ENCODE measurements at places on chromosomes 5 and 9. TPM values are rescaled to one million over a fixed set of nuclear protein-coding genes. Genes with fewer than 3 reads are reported as not detected.

DNA sequence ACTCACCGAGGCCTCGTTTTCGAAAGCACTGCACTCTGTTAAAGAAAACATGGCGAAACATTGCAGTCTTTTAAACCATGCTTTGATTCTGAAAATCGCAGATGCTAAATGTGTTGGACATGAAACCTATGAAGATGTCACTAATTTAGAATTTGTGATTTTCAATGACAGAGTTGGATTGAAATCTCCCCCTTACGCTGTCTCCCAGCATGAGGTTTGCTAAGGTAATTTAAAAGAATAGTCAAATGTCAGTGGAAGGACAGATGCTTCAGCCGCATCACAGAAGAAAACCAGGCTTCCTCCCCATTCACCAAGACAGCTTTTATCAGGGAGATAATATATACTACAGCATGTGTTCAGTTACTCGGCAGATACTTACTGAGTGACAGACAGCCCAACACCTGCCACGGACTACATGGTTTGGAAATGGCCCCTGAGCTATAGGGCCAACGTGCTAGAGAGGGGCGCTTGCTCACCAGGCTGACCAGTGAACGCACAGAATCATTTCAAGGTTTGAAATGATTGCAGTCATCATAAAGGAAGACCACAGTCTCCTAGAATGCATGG, 136.9 kb downstream of the ADAMTS16 start:
- H3K27me3 ChIP-seq, result no peaks in the 10 kb centered on the region
- H3K36me3 ChIP-seq, result no peaks in the 10 kb centered on the region
- H3K4me1 ChIP-seq, result peaks cover under 1% of the 10 kb centered on the region
- no peak for DNase-seq
- H3K4me3 ChIP-seq, result no peak overlapping the region
- no peak overlapping the region for H3K27ac ChIP-seq

- no peak for DNase-seq
- no peak overlapping the region for H3K27ac ChIP-seq
- no peak overlapping the region for H3K4me3 ChIP-seq
- H3K27me3 ChIP-seq, result no peaks in the 10 kb centered on the region
- H3K4me1 ChIP-seq, result peaks cover 63% of the 10 kb centered on the region
Measured at GRCh38 chr5:139645430-139645871, 2.7 kb upstream of the CXXC5 start.

- peaks cover 27% of the 10 kb centered on the region for H3K36me3 ChIP-seq
- H3K4me1 ChIP-seq, result peaks cover 18% of the 10 kb centered on the region
- no peaks in the 10 kb centered on the region for H3K27me3 ChIP-seq
- peak overlapping the region; percentile 74 for H3K4me3 ChIP-seq
Measured at GRCh38 chr5:72848474-72849428, 32.3 kb downstream of the TNPO1 start.

DNA sequence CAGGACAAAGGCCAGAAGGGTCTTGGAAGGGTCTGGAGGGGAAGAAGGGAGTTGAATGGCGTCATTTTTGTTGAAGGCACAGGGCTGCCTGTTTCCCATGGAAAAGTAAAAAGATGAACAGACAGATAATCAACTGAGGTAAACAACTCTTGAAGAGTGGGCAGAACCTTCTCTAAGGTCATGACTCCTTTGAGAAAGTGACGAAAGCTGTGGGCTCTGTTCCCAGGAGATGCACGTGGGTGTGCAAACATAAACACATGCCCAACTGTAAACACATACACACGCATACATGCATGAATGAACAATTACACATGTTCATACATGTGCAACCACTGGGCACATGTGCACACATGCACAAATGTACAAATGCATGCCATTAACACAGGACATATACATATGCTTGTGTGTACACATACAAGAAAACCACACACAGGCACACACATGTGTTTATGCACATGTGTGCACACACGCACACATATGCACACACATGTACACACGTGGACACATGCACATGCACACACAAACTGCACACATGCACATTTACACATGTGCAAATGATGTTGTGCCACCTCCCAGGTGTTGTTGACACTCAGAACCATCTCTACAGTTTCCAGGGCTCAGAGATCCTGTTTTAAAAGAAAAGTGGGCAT, 143.3 kb downstream of the GADD45G start:
- H3K27me3 ChIP-seq, result no peaks in the 10 kb centered on the region
- no peaks in the 10 kb centered on the region for H3K36me3 ChIP-seq
- no peaks in the 10 kb centered on the region for H3K4me1 ChIP-seq
- no peak for DNase-seq
- no peak overlapping the region for H3K4me3 ChIP-seq

DNA sequence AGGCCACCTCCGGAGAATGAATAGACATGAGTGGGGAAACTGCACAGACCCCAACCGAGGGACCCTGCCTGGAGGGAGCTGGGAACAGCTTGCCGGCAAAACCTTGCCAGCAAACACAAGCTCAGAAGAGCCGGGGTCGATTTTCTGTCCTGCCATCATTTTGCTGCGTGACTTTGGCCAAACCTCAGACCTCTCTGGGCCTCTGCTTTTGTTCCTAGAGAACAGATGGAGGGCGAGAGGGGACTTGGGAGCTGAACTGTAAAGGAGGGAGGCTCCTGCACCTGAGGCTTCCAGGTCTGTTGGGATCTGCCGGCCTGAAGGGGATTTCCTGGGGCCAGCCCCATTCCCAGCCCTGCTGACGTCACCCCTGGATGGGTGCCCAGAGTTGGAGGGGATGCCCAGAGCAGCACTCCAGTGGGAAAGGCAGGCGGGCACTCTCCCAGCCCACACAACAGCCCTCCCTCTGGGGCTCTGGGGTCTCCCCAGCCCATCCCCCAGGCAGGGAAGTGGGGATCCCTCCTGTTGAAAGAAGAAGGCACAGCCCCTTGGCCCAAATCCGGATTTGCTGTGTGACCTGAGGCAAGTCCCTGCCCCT, 40.4 kb upstream of the SYNPO start:
- no peak overlapping the region for H3K27ac ChIP-seq
- no peak overlapping the region for H3K4me3 ChIP-seq
- no peaks in the 10 kb centered on the region for H3K36me3 ChIP-seq
- DNase-seq, result no peak
- H3K4me1 ChIP-seq, result peaks cover 5% of the 10 kb centered on the region

GRCh38 chr5:68318955-68319705, 103.6 kb downstream of the PIK3R1 start:
- H3K4me1 ChIP-seq, result peaks cover 10% of the 10 kb centered on the region
- H3K4me3 ChIP-seq, result no peak overlapping the region
- DNase-seq, result no peak
- peak overlapping the region; percentile 15 for H3K27ac ChIP-seq
- no peaks in the 10 kb centered on the region for H3K36me3 ChIP-seq
- no peaks in the 10 kb centered on the region for H3K27me3 ChIP-seq

- DNase-seq, result no peak
- H3K36me3 ChIP-seq, result peaks cover 6% of the 10 kb centered on the region
- no peak overlapping the region for H3K27ac ChIP-seq
- no peaks in the 10 kb centered on the region for H3K4me1 ChIP-seq
- no peak overlapping the region for H3K4me3 ChIP-seq
Measured at GRCh38 chr9:92029553-92029952, 79.5 kb upstream of the ROR2 start.

DNA sequence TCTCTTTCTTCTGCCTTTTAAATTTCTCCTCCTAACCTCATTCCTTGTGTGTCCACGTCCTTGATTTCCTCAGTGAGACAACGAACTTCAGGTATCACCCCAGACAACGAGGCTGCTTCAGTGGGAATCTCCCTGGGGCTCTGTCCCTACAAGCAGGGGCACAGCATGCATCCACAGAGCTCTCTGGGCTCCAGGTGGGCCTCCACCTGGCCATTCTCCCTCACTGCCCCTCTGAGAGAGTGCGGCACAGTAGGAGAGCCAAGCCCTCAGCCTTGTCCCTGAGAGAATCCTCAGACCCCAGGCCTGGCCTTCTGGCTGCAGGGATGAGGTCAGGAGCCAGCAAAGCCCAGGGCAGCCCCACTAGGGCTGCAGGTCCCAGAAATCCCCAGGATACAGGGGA, 105.3 kb downstream of the LHFPL2 start:
- no peaks in the 10 kb centered on the region for H3K36me3 ChIP-seq
- H3K27ac ChIP-seq, result no peak overlapping the region
- peaks cover 8% of the 10 kb centered on the region for H3K4me1 ChIP-seq
- DNase-seq, result no peak
- H3K4me3 ChIP-seq, result no peak overlapping the region

GRCh38 chr5:104763216-104763615, 1200.6 kb upstream of the NUDT12 start:
- no peaks in the 10 kb centered on the region for H3K36me3 ChIP-seq
- H3K4me1 ChIP-seq, result no peaks in the 10 kb centered on the region
- no peaks in the 10 kb centered on the region for H3K27me3 ChIP-seq

GRCh38 chr5:115842952-115843351, 1.2 kb downstream of the AP3S1 start:
- H3K4me3 ChIP-seq, result peak overlapping the region; percentile 83
- H3K27me3 ChIP-seq, result no peaks in the 10 kb centered on the region
- H3K27ac ChIP-seq, result peak overlapping the region; percentile 96
- H3K4me1 ChIP-seq, result peaks cover 70% of the 10 kb centered on the region
- peaks cover 5% of the 10 kb centered on the region for H3K36me3 ChIP-seq

DNA sequence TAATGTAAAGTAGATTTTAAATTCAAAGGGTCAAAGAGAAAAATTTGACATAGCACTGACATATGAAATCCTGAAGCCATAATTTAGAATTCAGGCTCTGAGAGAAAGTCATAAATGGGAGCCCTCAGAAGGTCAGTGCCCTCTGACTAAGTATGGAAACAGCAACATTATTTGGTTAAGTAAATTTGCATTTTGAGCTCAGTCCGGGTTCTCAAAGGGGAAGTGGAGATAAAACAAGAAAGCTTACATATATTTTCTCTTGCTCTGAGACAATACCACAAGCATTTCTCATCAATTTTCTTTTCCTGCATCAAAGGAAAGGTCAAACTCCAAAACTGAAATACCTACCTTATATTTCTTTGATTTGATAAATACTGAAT, 348.0 kb downstream of the SEMA5A start:
- no peak overlapping the region for H3K27ac ChIP-seq
- no peaks in the 10 kb centered on the region for H3K36me3 ChIP-seq
- H3K4me3 ChIP-seq, result no peak overlapping the region
- H3K27me3 ChIP-seq, result no peaks in the 10 kb centered on the region
- DNase-seq, result no peak
- H3K4me1 ChIP-seq, result no peaks in the 10 kb centered on the region

GRCh38 chr9:82865524-82865923, 197.4 kb downstream of the RASEF start:
- no peak for DNase-seq
- no peak overlapping the region for H3K4me3 ChIP-seq
- no peak overlapping the region for H3K27ac ChIP-seq
- no peaks in the 10 kb centered on the region for H3K27me3 ChIP-seq
- H3K36me3 ChIP-seq, result no peaks in the 10 kb centered on the region

DNA sequence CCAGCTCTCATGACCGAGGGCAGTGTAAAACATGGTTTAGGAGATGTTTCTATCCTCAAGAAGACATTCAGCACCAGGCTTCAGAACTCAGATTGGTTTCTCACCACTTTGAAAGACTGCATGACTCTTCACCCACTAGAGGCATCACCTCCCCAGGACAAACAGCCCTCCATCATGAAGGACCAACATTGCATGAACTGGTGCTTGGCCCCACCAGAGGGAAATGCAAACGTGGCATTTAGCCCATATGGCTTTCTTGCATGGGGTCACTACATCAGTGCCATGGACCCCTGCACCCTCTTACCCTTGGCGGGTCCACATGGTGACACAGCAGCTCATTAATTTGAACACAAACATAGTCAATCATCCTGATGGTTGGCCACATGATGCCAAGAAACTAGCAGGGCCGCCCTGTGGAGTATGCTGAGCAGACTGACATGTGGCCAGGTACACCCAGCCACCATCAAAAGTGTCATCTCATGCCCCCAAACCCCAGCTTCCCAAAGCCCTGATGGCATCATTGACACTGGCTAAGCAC, 129.5 kb upstream of the FSTL4 start:
- no peaks in the 10 kb centered on the region for H3K4me1 ChIP-seq
- no peak for DNase-seq
- no peak overlapping the region for H3K27ac ChIP-seq
- no peaks in the 10 kb centered on the region for H3K36me3 ChIP-seq

DNA sequence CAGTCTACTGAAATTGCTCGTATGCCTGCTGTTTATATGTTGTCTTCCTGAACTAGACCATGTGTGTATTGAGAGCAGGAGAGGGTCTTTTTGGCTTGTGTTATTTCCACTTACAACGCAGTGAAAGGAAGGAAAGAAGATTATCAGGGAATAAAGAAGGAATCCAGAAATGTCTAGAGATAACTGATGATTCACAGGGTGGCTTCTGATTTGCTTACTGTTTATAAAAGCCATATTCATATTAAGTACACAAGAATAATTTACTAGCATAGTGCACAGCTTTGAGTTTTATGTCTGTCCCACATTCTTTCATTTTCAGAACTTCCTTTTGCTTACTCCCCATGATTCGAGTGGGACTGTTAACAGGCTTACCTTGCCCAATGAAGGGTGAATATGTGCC, 72.1 kb downstream of the PRLR start:
- DNase-seq, result no peak
- no peaks in the 10 kb centered on the region for H3K4me1 ChIP-seq
- no peaks in the 10 kb centered on the region for H3K27me3 ChIP-seq
- H3K27ac ChIP-seq, result no peak overlapping the region
- H3K36me3 ChIP-seq, result no peaks in the 10 kb centered on the region
- H3K4me3 ChIP-seq, result no peak overlapping the region

DNA sequence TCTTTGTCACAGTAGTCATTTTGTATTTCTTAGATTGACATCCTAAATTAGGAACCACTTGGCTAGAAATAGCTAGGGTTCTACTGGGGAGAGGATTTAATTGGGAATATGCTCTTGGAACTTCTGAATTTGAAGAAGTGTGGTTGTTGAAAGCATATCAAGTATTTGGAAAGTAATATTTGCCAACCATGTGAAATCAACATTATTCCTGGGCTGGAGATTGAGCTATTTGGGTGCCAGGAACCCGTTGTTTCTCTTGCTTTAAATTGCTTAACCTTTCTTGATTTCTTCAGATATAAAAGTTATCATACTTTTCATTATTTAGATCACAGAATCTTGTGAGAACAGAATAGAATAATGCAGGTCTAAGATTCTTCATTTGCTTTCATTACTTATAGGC, 178.4 kb upstream of the ELL2 start:
- H3K27ac ChIP-seq, result no peak overlapping the region
- no peaks in the 10 kb centered on the region for H3K27me3 ChIP-seq
- no peaks in the 10 kb centered on the region for H3K4me1 ChIP-seq
- H3K36me3 ChIP-seq, result no peaks in the 10 kb centered on the region
- no peak overlapping the region for H3K4me3 ChIP-seq

- H3K4me3 ChIP-seq, result no peak overlapping the region
- DNase-seq, result no peak
Measured at GRCh38 chr5:155616779-155617392, 603.3 kb downstream of the KIF4B start.

- H3K27me3 ChIP-seq, result no peaks in the 10 kb centered on the region
- no peak for DNase-seq
- H3K4me1 ChIP-seq, result no peaks in the 10 kb centered on the region
- H3K27ac ChIP-seq, result no peak overlapping the region
- no peak overlapping the region for H3K4me3 ChIP-seq
Measured at GRCh38 chr5:124274949-124275348, 471.5 kb downstream of the ZNF608 start.

UNC5A gene
- 10.1 TPM for total RNA-seq

SKP1 gene
- 245 TPM for total RNA-seq

MED10 gene
- 35.0 TPM for total RNA-seq

C1QTNF3 gene
- 2.6 TPM for total RNA-seq

DIPK1B gene
- total RNA-seq, result 15.6 TPM

ARSI gene
- total RNA-seq, result 0.07 TPM

CATSPER3 gene
- total RNA-seq, result 1.7 TPM

YTHDC2 gene
- 22.2 TPM for total RNA-seq

Measured in HCT116 (cell line).